HT1080 (cell line): ENCODE measurements at places on chromosomes 1 and 21. TPM values are rescaled to one million over a fixed set of nuclear protein-coding genes. Genes with fewer than 3 reads are reported as not detected.

DNA sequence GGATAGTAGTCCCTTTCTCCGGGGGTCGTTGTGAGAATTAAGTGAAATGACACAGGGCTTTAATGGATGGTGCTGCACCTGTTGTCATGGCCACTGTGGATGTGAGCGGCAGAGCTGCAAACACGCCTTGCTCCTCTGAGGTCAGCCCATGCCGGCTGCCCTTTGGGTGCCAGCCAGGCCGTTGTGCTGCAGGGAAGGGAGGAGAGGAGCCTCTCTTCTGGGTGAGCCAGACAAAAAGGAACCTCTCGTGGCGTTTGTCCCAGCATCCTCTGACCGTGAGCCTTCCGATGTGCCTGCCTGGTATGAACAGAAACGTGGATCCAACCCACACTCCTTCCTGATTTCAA is 383.0 kb upstream of the VAMP3 start:
- no peak for DNase-seq

- peak; percentile 42 for DNase-seq
Observed at GRCh38 chr1:4087530-4088420, 187.7 kb upstream of the C1orf174 start.

- DNase-seq: peak; percentile 75
Observed at GRCh38 chr1:54604572-54605370, 18.6 kb downstream of the FAM151A start.

- no peak for DNase-seq
Observed at GRCh38 chr1:53643041-53643880, 95.7 kb downstream of the GLIS1 start.

DNA sequence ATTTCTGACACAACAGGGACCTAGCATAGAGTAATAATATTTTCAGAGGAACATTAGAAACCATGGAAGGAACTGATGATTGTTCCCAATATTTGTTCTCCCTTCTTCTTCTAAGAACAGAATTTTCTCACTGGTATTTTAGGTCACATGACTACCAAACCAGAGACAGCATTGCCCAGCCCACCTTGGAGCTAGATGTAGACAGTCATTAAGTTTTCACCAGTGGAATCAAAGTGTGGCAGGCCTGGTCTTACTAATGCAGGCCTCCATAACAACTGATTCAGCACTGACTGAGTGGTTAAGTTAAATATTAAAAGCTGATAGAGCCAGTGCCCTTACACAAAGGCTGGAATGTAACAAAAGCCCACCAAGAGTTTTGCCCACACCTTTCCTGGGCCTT is 244.4 kb downstream of the ZNF648 start:
- no peak for DNase-seq

DNA sequence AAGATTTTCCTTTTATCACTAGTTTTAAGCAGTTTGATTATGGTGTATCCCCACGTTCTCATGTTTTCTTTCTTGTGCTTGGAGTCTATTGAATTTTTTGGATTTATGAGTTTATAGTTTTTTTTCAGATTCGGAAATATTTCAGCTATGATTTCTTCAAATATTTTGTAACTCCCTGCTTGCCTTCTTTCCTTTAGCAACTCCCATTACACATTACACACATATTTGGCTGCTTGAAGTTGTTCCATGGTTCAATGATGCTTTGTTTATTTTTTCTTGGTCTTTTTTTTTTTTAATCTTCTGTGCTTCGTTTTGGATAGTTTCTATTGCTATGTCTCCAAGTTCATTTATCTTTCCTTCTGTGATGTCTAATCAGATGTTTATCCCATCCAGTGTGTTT is 48.5 kb upstream of the WARS2 start:
- DNase-seq: no peak

S100A8 gene
- total RNA-seq: not detected in 2 replicates
